Choroid plexus epithelial cell (primary cell): ENCODE measurements at places on chromosomes 13 and 19.

GRCh38 chr13:98824376-98825160 lies 72.1 kb upstream of the SLC15A1 start:
- no peak for DNase-seq

- no peak for DNase-seq
Observed at GRCh38 chr13:113057084-113057483, 48.5 kb upstream of the F7 start.

- peak; percentile 78 for DNase-seq
Observed at GRCh38 chr13:20993661-20994440, 67.5 kb downstream of the LATS2 start.

DNA sequence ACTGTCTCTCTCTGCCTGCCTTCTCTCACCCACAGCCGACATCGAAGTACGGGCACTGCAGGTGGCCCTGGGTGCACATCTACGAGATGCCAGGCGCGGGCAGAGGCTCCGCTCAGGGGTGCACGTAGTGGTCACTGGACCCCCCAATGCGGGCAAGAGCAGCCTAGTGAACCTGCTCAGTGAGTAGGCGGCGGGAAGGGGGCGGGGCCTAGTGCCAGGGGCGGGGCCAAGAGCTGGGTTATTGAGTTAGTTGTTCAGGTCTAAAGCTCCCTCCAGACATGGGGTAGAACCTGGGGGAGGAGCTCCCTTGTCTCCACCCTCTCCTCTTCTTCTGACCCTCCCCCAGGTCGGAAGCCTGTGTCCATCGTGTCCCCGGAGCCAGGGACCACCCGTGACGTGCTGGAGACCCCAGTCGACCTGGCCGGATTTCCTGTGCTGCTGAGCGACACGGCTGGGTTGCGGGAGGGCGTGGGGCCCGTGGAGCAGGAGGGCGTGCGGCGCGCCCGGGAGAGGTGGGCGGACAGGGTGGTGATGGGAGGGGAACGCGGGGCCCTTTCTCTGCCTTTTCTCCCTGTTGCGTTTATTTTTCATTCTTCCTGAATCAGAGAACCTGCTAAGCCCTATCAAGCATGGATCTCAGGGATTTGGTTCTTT lies 1.9 kb downstream of the GTPBP3 start:
- DNase-seq: no peak

- DNase-seq: no peak
Observed at GRCh38 chr13:51240958-51241357, 18.8 kb downstream of the FAM124A start.
